Ovary (tissue), 10 donors: ENCODE measurements at places on chromosomes 11 and 22. TPM values are rescaled to one million over a fixed set of nuclear protein-coding genes. Genes with fewer than 3 reads are reported as not detected.

Gene FERMT3
- 14.1 TPM for total RNA-seq

DNA sequence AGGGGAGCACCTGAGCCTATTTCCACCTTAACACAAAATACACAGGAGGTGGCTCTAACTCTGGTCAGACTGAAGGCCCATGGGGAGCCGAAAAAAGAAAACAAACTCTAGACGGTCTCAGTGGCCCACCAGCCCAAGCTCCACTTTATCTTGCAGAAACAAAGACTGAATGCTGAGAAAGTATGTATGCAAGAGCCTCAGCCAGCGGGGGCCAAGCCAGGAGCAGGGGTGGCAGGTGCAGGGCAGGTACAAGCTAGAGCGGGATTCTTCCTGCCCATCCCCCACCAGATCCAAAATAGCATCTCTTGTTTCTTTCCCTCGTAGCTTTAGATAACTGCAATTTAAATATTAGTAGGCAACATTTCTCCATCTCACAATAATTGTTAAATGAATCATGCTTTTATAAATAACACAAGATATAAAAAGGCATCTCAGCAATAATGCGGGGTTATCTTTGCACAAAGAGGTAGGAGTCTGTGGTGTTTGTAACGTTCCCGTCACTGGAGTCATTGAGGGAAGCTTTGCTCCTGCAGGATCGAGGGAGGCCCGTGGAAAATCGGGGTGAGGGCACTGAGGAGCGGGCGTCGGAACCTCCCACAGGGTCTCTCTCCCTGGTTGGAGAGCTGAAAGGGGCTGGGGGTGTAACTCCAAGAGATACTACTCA, 418.0 kb downstream of the SHANK2 start:
- no peaks in the 10 kb centered on the region for H3K36me3 ChIP-seq
- H3K27me3 ChIP-seq, result no peaks in the 10 kb centered on the region
- no peak overlapping the region for H3K27ac ChIP-seq
- no peak overlapping the region for H3K4me3 ChIP-seq

Gene RIC3
- 30.2 TPM for total RNA-seq

GRCh38 chr11:66124564-66124963, 54.5 kb downstream of the PACS1 start:
- no peaks in the 10 kb centered on the region for H3K27me3 ChIP-seq
- H3K4me1 ChIP-seq, result peaks cover 10% of the 10 kb centered on the region
- DNase-seq, result no peak
- no peak overlapping the region for H3K4me3 ChIP-seq
- H3K27ac ChIP-seq, result no peak overlapping the region
- H3K36me3 ChIP-seq, result no peaks in the 10 kb centered on the region

GRCh38 chr11:111975076-111975806, 38.1 kb downstream of the DIXDC1 start:
- H3K36me3 ChIP-seq, result no peaks in the 10 kb centered on the region
- peaks cover 9% of the 10 kb centered on the region for H3K4me1 ChIP-seq
- no peaks in the 10 kb centered on the region for H3K27me3 ChIP-seq
- no peak overlapping the region for H3K4me3 ChIP-seq
- no peak for DNase-seq

DNA sequence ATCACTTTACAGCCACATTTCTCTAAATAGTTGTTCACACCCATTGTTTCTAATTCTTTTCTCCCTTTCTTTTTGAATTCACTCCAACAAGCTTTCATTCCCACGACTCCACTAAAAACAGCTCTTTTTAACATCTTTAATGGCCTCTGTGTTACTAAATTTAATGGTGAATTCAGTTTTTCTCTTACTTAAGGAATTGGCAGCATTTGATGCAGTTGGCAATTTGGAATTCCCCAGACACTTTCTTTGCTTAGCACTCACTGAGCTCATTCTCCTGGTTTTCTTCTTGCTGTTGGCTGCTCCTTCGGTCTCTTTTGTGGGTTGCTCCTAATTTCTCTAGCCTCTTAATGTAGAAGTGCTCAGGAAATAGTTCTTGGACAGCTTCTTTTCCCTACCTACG, 40.5 kb upstream of the OR9Q1 start:
- no peaks in the 10 kb centered on the region for H3K27me3 ChIP-seq
- no peaks in the 10 kb centered on the region for H3K36me3 ChIP-seq
- no peak for DNase-seq
- no peaks in the 10 kb centered on the region for H3K4me1 ChIP-seq
- H3K4me3 ChIP-seq, result no peak overlapping the region

DNA sequence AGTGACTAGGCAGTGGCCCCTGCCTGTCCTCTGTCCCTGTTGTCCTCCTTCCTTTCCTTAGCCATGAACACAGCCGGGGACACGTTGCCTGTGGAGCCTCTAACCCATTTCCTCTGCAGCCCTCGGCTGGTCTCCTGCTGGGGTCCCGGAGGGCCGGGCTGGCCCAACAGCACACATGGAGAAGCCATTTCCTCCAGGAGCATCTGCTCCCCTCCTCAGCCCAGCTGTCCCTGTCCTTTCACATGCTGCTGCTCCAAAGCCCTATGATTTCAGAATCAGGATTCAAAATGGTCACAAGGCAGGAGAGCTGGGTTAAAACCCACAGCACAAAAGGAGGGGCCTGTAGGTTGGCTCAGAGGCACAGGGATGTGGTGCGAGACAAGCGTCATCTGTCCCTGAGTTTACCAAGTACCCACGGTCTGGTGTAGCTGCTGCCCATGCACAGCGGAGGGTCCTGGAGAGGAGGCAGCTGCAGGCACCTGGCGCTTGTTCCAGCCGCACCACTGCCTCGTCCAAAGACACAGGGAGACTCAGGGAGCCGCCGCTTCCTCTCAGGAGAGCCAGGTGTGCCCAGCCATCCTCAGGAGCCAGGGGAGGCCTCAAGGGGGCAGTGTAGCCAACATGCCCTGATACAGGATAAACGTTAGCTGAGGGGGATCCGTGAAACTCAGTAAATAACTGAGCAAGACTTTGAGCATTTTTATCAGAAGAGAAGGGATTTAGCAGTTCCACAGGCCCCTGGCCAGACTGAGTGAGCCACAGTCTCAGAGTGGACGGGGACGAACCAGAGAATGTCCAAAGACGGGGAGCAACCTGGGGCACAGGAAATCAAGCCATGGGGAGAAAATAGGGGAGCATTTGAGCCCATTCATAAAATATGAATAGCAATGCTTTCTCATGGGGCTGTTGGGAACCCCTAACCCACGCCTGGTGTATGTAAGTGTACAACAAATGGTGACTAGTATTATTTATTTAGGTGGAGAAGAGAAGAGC, 3.9 kb upstream of the VSIG10L2 start:
- peak; percentile 67 for DNase-seq
- H3K27me3 ChIP-seq, result no peaks in the 10 kb centered on the region
- no peak overlapping the region for H3K4me3 ChIP-seq
- no peak overlapping the region for H3K27ac ChIP-seq
- no peaks in the 10 kb centered on the region for H3K36me3 ChIP-seq

DNA sequence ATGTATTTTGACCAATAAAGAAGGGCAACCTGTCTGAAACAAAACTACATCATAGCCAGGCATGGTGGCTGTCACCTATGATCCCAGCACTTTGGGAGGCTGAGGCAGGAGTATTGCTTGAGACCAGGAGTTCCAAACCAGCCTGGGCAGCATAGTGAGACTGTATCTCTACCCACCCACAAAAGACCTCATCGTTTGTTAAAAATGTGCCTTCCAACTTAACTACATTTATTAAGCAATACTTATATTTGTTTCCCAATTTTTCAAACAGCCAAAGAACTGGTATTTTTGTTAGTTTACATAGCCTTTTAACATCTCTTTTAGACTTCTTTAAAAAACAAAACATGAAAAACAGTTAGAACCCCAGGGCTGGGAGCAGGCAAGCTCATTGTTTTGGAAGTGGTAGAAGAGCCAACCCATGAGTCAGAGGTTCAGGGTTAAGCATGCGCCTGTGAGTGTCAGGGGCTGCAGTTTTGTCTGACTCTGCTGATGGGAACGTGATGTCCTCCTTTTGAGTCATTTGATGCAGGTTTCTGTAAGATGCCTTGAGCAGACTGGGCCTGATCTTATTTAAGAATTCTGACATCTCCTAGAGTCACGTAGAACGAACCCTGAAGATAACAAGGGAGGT, 53.9 kb upstream of the CRTAM start:
- peak; percentile 65 for DNase-seq
- peaks cover 9% of the 10 kb centered on the region for H3K4me1 ChIP-seq
- H3K27ac ChIP-seq, result peak overlapping the region; percentile 63
- H3K4me3 ChIP-seq, result no peak overlapping the region

DNA sequence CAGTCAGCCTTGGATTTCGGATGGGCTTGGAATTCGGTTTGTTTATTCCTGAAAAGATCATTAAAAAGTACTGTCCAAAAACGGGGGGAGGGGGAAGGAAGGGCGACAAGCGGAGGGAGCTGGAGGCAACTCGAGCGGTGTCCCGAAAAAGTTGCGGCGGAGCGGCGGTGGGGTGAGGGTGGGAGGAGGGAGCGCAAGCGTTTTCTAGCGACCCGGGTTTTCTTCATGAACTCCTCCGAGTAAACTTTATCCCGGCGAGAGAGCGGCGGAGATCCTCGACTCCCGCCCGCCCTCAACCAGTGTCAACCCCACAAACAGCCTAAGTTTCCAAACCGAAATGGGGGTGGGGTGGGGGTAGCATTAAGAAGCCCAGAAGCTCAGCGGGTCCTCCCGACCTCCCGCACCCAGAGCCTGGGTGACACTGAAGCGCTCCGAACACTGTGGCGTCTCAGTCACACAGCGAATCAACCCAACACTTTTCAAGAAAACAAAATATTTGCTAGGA, 133.0 kb upstream of the C11orf58 start:
- no peak for DNase-seq
- peak overlapping the region; percentile 23 for H3K27ac ChIP-seq
- H3K36me3 ChIP-seq, result no peaks in the 10 kb centered on the region
- peaks cover 3% of the 10 kb centered on the region for H3K4me1 ChIP-seq
- no peaks in the 10 kb centered on the region for H3K27me3 ChIP-seq
- peak overlapping the region; percentile 41 for H3K4me3 ChIP-seq

Gene CEP126
- 10.8 TPM for total RNA-seq

DNA sequence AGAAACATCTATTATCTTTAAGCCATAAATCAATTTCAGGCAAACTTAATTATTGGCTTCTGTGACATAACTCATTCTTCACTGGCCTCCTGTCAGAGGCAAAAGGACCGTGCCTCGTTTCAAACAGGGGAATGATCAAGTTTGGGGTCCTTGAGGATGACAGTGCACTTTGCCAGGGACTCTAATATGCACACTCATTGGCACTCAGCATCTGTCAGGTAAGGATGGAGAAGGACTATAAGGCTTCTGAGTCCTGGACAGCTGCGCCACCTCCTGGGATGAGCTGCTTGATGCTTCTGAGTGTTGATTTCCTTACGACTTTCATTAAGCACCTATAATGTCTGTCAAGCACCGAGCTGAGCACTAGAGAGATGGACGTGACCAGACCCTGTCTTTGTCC, 20.2 kb downstream of the BPIFC start:
- no peak for DNase-seq
- no peak overlapping the region for H3K27ac ChIP-seq
- H3K4me3 ChIP-seq, result no peak overlapping the region

DNA sequence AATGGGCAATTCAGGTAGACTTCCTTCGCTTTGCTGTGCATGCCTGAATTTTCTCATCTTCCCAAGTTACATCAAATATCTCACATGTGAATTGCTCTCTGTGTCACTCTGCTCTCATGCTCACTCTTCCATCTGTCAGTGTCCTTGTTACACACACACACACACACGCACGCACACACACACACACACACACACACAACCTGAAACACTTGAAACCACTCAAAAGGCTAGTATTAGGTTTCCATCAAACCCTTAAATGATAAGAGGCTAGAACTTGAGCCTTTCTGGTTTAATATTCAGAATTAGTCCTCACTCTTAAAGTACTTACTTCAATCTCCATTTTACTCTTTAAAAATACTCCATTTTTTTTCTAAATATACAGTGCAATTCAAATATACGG, 282.4 kb downstream of the C11orf87 start:
- H3K27ac ChIP-seq, result no peak overlapping the region
- H3K4me3 ChIP-seq, result no peak overlapping the region
- DNase-seq, result no peak
- no peaks in the 10 kb centered on the region for H3K27me3 ChIP-seq
- H3K36me3 ChIP-seq, result no peaks in the 10 kb centered on the region

GRCh38 chr11:79342236-79342635, 98.6 kb downstream of the TENM4 start:
- peaks cover 6% of the 10 kb centered on the region for H3K4me1 ChIP-seq
- H3K36me3 ChIP-seq, result no peaks in the 10 kb centered on the region
- no peak overlapping the region for H3K4me3 ChIP-seq

DNA sequence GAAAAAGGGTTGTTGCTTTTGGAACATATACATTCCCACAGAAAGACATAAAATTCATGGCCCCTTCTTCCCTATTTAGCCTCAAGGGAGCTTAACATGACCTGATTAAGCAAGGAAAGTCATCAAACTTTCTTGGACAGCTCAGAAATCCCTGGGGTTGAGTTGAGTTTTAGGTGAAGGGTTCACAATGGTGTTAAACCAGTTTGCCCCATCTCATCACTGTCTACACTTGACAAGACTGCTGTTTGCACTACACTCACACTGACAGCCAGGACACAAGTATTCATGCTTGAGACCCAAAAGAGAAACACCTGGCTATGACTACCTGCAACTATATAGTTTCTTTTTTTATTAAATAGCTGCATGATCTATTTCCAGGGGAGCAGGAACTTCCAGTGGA, 209.8 kb upstream of the TMEM45B start:
- no peak overlapping the region for H3K4me3 ChIP-seq
- no peak overlapping the region for H3K27ac ChIP-seq
- no peaks in the 10 kb centered on the region for H3K27me3 ChIP-seq
- DNase-seq, result no peak

Gene SLC22A12
- total RNA-seq, result not detected

DNA sequence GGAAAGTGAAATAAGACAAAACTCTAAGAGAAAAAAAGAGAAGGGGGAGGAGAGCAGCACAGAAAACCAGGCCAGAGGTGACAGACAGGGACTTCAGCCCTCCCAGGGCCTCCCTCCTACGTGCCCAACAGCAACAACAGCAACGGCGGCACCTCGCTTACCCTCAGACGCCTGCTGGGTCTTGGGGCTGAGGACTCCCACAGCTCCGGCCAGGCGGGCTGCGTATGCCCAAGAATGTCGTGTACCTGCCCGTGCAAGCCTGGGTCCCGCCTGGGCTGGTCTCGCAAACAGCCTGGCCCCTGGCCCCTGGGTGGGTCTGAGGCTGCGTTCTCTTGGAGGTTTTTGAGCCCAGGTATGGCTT, 30.5 kb downstream of the ARAP1 start:
- peak; percentile 46 for DNase-seq
- no peaks in the 10 kb centered on the region for H3K36me3 ChIP-seq
- peaks cover 27% of the 10 kb centered on the region for H3K4me1 ChIP-seq
- no peaks in the 10 kb centered on the region for H3K27me3 ChIP-seq
- H3K27ac ChIP-seq, result peak overlapping the region; percentile 43

Gene PPFIBP2
- 20.6 TPM for total RNA-seq

Gene DERL3
- total RNA-seq, result 0.76 TPM

GRCh38 chr11:110524238-110524637, 94.5 kb downstream of the FDX1 start:
- H3K27ac ChIP-seq, result no peak overlapping the region
- peaks cover 2% of the 10 kb centered on the region for H3K4me1 ChIP-seq
- H3K36me3 ChIP-seq, result no peaks in the 10 kb centered on the region
- DNase-seq, result no peak
- H3K4me3 ChIP-seq, result no peak overlapping the region

Gene C11orf91
- total RNA-seq, result not detected

Gene ZBTB16
- total RNA-seq, result 114 TPM

Gene HNRNPUL2
- 12.4 TPM for total RNA-seq

Gene KDM4D
- total RNA-seq, result 1.9 TPM

Gene WNT7B
- total RNA-seq, result 0.51 TPM

GRCh38 chr11:123547180-123547579, 107.2 kb downstream of the SCN3B start:
- H3K36me3 ChIP-seq, result no peaks in the 10 kb centered on the region
- peaks cover 5% of the 10 kb centered on the region for H3K4me1 ChIP-seq
- no peak for DNase-seq
- H3K4me3 ChIP-seq, result no peak overlapping the region
- no peak overlapping the region for H3K27ac ChIP-seq
